ENCODE measurements at places on chromosomes 12 and 14.

GRCh38 chr12:127041985-127042625 is 1224.9 kb upstream of the TMEM132C start:
- no peak for DNase-seq

DNA sequence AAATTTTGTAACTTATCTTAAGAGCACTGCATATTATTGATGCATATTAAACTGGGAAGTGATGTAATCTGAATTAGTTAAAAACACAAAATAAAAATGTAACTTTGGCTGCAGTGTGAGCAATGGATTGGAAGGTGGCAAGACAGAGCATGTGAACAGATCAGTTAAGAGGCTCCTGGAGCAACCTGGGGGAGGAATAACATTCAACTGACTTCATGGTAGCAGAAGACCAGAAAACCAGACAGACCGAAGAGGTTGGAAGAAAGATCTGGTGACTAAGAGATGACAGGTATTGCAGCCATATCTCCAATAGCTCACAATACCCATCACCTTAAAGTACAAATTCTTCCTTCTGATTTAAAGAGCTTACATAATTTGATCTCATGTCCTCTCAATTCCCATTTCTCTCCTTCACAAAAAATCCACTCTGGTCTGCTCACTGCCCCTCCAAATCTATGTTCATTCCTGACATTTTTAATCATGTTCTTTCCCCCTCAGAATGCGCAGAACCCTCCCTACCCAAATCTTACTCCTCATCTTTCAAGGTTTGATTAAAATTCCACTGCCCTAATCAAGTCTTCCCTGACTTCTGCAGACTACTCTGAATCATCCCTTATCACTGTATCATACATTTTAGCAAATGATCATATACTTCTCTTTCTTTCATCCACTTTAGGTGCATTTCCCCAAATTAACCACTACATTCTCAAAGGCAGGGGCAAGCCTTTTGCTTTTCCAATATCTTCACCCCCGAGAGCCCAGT is 51.5 kb downstream of the DUSP16 start:
- no peak for DNase-seq

- DNase-seq, result peak; percentile 70
Observed at GRCh38 chr12:121128908-121129810, 3.5 kb upstream of the P2RX7 start.

DNA sequence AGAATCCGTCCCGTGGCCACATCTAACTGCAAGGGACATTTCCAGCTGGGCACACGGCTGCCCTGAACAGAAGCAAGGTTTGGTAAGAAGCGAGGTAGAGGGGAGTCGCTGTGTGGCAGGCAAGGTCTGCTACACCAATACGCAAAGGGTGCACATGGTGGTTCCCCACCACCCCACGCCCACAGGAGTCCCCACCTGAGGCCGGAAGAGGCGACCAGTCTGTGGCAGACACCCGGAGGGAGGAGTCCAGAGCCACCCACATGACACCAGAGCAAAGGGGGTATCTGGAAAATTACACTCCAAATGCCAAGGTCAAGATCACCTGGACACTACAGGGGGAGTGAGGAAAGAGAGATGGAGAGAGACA is 47.1 kb upstream of the GALNT9 start:
- DNase-seq, result no peak

DNA sequence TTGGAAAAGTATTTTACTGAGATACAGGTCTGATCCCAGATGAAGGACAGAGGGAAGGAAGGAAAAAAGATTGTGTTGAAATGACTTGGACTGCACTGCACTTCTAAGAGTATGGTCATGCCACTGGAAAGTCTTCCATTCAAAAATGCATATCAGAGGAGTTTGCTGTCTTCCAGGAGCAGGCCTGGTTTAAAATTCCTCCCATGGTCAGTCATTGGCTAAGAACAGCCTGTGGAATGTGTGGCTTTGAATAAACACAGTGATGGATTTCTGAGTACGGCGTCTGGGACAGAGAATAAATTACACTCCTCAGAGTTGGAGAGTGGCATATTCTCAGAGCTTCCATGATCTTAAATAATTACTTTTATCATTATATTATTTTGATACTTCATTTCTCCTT is 245.8 kb upstream of the PDZRN4 start:
- DNase-seq, result no peak

GRCh38 chr12:75954041-75954440 is 77.5 kb downstream of the PHLDA1 start:
- DNase-seq, result no peak

GRCh38 chr14:74619672-74620131 is 7.7 kb upstream of the LTBP2 start:
- no peak for DNase-seq

Data from stimulated activated CD4-positive, alpha-beta T cell treated with anti-CD3 and anti-CD28 coated beads, Interleukin-12 subunit alpha, Interleukin-12 subunit beta, amount 100 ng/mL, for 24 hours (primary cell).